Activated CD8-positive, alpha-beta T cell treated with anti-CD3 and anti-CD28 coated beads, Interleukin-2, amount 10 ng/mL, durations not matched to agents 7 days and 5 days (primary cell): ENCODE measurements at places on chromosomes 2 and 18. TPM values are rescaled to one million over a fixed set of nuclear protein-coding genes. Genes with fewer than 3 reads are reported as not detected.

DNA sequence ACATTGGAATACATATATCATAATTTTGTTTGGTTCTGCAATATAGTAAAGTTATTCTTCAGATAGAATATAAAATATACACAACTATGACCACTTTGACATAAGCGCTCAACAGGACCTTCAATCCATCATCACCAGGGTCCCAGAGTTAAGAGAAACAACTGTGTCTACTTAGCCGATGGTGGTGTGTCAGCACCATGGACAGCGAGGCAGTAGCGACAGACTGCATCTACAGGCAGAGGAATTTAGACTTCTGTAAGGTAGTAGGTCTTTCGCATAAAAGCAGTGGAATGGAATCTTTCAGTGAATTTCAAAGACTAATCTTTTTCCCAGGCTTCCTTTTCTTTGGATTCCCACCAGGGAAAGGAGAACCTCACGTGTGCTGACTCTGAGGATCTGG lies 20.5 kb upstream of the LRPPRC start:
- peak; percentile 71 for DNase-seq

DNA sequence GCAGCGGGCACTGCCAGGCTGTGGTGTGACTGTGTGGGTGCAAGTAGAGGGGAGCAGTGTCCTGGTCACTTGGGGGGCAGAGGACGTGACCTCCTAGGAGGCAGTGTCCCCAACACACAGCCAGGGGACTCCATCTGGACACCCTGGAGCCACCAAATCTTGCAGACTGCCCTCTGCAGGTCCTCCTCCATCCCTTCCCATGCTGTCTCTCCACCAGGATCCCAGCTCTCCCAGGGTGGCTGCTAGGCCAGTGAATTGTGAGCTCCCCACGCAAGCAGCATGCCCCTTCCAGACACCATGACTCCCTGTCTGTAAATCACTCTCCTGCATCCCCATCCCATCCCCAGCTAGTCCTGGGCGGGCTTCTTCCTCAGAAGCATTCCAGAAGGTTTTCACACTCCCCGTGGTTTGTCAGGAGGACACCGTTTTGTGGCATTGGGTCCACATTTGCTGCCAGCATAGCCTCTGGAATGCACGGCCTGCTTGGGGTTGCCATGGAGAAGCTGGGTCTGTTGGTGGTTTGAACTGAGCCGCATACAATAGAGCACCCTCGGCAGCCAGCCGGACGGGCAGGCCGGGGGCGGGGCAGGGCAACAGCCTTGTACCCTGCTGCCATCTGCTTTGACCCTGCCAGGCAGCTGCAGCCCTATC lies 210.7 kb downstream of the KLHL29 start:
- no peak for DNase-seq

- peak; percentile 15 for DNase-seq
Measured at GRCh38 chr2:30683236-30683956, 123.8 kb downstream of the CAPN13 start.

DNA sequence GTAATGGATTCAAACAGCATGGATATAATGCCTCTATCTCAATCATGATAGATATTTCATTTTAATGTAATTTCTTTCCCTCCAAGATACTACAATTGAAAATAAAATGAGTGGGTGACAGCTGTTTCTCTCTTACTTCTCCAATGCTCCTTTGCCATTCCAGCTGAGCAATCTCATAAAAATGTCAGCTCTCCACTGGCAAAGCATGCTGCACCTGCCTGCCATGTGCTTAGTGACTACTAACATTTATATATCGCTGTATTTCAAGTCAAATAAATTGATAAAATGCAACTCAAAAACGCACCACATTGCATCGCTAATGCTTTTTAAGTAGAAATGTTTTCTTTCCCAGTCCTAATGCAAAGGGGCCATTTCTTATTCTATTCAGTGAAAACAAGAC lies 1093.9 kb downstream of the CBLN2 start:
- no peak for DNase-seq

DNA sequence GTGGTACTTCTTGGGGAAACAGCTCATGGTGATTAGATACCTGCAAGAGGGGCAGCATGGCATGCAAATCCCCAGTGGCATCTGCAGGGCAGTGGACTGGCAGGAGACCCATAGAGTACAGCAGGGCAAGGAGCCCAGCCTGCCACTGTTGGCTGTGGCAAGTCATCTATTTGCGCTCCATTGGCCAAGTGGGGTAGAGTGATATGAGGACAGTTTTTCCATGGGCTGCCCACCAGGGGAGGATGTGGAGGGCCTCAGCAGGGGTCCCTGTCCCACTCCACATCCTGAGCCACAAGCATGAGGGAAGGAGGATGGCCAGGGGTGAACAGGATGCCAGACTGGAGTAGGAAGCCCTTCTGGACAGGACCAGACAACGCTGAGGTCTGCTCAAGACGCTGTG lies 50.9 kb upstream of the OTOF start:
- DNase-seq = no peak

DNA sequence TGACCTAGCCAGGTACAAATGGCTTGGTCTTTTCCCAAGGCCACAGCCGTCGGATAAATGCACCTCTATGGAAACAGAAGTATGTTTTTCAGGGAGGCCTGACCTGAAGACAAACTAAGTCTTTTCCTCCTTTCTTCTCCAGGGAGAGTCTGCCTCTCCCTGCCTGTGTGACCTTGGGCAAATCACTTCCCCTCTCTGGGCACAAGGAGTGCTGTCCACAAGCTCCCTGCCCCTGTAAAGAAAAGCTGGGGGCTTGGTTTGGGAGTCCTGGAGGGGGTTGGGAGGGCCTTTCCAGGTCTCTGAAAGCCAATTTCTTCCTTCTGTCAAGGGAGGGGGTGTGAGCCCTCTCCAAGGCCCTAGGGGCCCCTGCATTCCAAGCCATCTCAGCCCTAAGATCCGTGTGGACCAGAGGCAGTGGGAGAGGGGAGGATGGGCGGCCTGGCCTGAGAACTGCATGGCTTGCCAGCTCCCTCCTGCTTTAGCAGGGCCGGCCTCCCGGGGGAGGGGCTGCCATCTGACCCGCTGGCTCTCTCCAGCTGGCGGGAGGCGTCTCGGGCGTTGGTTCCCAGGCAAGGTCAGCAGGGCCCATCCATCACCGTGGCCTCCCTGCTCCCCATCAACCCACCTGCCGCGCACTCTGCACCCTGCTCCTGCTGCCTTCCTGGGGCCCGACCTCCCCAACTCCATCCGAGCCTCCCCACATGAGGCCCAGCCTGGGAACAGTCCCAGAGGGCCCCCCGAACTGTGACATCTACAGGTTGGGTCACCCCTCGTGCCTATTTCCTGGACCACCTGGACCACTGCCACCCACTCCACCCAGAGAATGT lies 61.4 kb downstream of the SMAD7 start:
- DNase-seq = no peak

- DNase-seq = no peak
Measured at GRCh38 chr18:5914951-5915350, 19.6 kb upstream of the TMEM200C start.

DNA sequence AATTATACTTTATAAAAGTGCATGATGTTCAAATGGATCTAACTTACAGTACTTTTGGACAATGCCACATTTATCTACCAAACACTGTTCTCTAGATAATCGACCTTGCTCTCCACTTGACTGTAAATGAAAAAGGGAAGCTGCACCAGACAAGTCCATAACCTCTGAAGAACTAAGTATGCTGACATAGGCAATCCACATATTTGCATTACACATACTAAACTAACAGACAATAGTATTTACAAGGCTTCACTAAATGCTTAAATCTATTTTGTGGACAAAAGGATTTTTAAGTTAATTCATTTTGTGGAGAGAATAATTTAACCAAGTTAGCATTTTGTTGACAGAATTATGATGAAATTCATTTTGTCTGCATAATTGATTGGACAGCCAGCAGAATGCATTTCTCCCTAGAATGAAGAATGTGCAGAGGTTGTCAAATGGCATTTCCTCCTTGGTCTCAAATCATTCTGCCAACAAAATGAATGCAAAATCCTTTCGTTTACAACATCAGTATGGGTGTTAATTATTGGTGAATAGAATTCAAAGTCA lies 520.9 kb downstream of the CPS1 start:
- DNase-seq = no peak

DNA sequence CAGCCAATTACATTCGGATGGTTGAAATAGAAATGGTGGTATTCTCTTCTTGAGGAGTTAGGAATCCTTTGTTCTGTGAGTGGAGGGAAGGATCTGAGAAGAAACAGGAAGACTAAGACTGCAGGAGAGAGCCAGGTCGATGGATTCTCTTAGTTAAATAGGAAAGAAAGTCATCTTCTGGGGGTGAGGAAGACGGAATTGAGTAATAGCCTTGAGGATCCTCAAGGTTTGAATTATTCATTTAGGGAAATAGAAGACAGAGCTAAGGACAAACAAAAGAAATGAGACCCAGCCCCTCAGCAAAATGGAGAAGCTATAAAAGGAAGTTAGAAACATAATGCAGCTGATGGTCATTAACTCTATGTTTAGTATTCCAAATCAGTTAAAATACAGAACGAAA lies 1.8 kb downstream of the LAPTM4A start:
- no peak for DNase-seq

GRCh38 chr2:120125195-120125594 lies 98.0 kb downstream of the TMEM185B start:
- DNase-seq = no peak

GRCh38 chr2:160228141-160228917 lies 28.3 kb upstream of the ITGB6 start:
- no peak for DNase-seq

GRCh38 chr2:26530240-26530540 lies 52.3 kb upstream of the OTOF start:
- DNase-seq = no peak

DNA sequence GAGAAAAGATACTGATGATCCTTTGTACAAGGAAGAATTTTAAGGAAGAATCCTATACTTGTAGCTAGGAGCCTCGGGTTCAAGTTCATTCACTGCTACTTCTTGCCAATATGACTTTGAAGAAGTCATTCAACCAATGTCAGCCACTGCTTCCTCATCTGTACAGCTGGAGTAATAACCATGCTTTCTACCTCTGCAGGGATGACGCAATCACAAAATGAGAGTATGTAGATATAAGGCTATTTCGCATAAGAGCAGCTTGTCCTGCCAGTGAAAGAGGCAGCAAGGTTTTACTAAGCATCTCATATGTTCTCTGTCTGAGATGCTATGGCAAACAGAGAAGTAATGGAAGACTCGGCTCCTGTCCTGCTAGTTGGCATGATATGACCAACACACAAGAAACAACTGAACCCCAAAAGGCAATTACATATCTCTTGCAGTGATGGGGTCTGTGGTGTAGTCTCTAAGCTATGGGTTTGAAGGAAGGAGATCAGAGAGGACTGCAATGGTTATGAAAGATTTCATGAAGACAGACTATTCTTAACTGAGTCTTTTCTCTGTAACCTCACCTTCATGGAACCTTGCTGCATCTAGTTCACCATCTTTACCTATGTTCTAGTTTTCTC lies 9.2 kb downstream of the AAK1 start:
- no peak for DNase-seq

GRCh38 chr2:152375174-152375573 lies 40.2 kb downstream of the FMNL2 start:
- DNase-seq = no peak

DNA sequence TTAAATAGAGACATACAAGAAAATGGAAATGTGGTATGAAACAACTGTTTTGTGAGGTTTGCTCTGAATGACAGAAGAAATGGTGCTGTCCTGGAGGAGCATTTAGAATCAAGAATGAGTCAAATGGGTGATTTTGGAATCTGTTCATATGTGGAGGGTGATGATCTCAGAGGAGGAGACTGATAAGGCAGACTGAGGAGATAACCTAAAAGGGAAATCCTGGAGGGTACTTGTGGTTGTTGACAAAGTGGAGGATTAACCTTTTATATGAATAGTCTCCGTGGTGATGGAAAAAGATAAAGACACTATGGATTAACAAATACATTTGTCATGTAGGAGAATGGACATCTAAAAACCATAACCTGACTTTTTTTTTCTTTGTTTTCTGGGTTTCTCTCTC lies 74.1 kb downstream of the MMADHC start:
- no peak for DNase-seq

GRCh38 chr2:9463698-9464034 lies 10.7 kb upstream of the IAH1 start:
- DNase-seq = peak; percentile 27

- DNase-seq = no peak
Measured at GRCh38 chr2:96842600-96842999, 1.2 kb downstream of the ANKRD23 start.

The ZSWIM2 gene
- total RNA-seq = not detected

The GALNT3 gene
- 6.2 TPM for total RNA-seq

The L3MBTL4 gene
- total RNA-seq = not detected

The IL36B gene
- not detected for total RNA-seq

The NIF3L1 gene
- total RNA-seq = 37.0 TPM

The SCYGR4 gene
- not detected for total RNA-seq

The PER2 gene
- 17.6 TPM for total RNA-seq
